ENCODE measurements at places on chromosomes 7 and 10.

GRCh38 chr7:157464111-157464970 lies 127.5 kb downstream of the DNAJB6 start:
- DNase-seq, result no peak

DNA sequence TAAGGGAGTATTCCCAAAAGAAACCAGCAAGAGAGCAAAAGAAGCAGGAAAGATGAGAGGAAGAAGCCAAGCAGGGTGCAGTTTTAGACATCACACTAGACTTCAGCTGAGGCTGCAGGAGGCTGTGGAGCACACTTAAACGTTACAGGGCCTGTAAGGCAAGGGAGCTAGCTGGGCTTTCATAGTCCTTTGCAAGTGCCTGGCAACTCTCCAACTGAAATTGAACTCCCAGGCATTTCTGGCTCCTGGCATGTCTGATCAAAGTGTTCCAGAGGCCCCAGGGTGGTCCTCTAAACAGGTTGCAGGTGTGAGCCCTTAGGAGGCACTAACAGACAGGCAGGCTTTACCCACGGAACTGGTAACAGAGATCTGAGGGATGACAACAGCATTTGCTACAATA lies 750.2 kb downstream of the XPNPEP1 start:
- DNase-seq, result no peak

- no peak for DNase-seq
These were observed 275.3 kb upstream of the MKLN1 start for GRCh38 chr7:131052285-131052904.

DNA sequence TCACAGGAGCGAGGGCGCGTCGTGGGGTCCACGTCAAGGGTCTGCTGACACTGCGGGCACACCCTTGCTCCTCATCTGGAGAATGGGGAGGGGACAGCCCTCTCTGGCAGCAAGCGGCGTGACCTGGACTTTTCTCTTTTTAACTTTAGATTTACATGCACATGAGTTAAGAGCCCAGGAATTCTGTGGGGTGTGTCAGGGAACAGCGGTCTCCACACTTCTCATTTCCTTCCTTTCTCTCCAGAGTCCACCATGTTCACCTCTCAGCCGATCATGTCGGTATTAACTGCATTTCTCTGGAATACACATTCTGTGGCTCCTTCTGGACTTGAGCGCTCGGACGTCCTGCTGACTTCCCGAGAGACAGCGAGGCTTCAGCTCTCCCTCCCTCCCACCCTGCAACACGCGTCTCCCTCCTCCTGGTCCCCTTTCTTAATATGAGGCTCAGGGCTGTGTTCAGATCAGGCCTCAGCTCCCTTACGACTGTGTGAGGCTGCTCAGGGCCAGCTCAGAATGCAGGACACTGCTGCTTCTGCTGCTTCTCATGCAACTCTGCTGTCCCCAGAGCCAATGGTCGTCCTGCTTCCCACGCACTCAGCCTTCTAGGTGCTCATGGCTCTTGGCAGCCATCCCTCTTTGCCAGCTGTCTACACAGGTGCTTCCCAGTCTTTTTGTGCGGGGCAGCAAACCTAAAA lies 261.3 kb downstream of the ELFN1 start:
- DNase-seq, result no peak

DNA sequence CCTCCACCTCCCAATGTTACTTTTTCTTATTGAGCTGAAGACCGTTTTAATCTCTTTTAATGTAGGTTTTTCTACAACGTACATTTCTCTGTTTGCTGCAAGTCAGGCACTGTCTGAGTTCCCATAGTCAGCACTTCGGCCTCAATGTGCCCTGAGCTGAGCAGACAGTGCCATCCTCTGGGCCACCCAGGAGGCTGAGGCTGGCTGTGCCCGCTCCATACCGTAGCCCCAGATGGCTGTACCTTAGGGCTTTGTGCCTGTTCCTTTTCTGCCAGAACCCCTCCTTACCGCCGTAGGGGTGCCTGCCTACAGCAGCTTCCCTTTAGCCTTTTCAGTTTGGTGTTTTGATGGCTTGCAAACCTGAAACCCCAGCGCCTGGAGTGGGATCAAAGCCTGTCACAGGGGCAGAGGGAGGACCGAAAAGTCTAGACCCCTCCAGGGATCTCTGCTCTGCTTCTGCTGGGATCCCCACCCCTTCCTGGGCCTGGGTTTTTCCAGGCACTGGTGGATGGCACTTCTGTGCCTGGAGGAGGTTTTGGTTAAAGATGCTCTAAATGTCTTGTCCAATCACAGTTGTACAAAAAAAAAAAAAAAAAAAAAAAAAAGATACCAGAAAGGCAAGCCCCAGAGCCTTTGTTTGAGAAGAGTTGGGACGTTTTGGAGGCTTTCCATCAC lies 9.0 kb downstream of the AGAP3 start:
- DNase-seq, result no peak

DNA sequence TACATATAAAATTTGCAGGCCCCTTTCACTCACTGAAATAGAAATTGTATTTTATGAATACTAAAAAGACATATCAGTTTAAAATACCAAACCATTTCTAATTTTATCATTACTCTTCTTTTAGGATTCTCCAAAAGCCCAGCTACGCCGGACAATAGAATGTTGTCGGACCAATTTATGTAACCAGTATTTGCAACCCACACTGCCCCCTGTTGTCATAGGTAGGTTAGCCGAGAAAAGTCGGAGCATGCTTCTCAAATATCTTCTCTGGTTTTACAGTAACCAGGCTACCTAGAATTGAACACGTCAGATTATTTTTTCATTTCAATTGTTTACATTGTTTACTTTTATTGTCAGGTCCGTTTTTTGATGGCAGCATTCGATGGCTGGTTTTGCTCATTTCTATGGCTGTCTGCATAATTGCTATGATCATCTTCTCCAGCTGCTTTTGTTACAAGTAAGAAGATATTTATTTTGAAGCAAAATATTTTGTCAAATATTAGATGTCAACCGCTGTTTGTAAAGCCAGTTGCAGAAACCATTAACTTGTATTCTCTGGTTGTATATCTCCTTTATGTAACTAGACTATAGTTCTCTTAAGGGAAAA lies 57.6 kb downstream of the MMRN2 start:
- peak; percentile 76 for DNase-seq

DNA sequence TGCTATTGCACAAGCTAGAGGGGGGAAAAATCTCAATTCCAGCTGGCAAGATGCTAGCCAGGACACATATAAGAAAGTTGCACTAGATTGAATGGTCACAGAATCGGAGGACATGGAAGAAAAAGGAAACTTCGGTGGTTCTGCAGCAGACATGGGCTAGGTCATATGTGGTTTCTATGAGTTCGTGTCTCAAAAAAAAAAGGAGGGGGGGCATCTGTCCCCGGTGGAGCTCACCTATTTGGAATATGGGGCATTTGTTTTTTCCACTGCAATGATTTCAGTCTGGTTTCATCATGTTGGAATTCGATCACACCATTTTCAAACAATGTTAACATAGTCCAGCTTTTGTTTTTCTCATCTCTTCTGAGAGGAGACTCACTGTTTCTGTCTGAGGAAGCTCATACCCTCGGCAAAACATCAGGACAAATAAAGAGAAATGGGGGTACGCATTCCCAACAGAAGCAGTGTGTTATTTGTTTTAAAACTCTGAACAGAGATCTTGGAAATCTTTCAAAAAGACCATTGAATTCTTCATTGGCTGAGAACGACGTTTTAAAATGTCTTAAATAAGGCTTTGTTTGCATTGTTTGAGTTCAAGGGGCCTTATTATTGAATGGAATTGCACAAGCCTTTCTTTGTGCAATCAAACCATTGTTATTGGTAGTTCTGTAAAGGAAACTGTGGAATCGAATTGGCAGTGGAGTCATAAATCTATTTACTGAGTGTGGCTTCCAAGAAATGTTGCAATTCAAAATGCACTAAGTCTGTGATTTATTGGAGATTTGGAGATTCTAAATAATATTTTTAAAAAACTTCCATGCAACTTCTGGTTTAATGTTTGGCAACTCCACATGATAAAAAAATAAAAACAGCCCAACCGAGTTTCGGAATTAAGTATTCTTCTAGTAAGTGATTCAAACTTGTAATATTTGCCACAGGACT lies 173.2 kb downstream of the RTKN2 start:
- DNase-seq, result peak; percentile 65

- DNase-seq, result peak; percentile 21
These were observed 74.2 kb downstream of the MINPP1 start for GRCh38 chr10:87578842-87579401.

- DNase-seq, result no peak
These were observed 308.8 kb upstream of the PHYHIPL start for GRCh38 chr10:58867683-58868082.

- DNase-seq, result peak; percentile 90
These were observed 1.2 kb downstream of the KLF6 start for GRCh38 chr10:3783682-3784432.

DNA sequence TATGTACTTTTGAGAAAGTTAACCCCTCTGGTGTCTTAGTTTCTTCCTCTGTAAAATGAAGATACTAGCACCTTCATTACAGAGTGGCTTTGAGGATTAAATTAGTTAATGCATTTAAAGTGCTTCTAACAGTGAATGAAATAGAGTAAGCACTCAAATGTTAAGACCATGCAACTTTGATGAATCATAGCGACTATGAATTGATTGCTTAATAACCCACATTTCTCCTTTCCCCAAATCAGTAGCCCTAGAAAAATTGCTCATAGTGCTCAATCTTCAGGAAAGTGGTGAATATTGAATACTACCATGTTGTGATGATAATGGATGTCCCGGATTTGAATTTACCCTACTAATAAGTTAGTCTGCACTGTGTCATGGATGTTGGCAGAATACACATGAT lies 48.1 kb downstream of the CD36 start:
- no peak for DNase-seq

DNA sequence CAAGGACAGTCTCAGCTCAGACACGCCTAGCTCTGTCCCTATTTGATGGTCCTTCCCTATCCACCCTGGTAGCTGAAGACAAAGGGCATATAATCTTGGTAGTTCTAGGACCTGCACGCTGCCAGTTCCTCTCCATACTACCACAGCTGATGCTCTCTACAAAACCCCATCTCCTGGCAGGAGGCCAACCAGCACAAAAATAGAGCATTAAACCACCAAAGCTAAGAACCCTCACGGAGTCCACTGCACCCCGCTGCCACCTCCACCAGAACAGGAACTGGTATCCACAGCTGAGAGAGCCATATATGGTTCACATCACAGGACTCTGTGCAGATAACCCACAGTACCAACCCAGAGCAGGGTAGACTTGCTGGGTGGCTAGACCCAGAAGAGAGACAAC lies 299.4 kb downstream of the LRRTM3 start:
- DNase-seq, result no peak

GRCh38 chr7:151597541-151598444 lies 78.1 kb upstream of the RHEB start:
- no peak for DNase-seq

GRCh38 chr7:29605671-29606070 lies 42.0 kb downstream of the PRR15 start:
- DNase-seq, result no peak

DNA sequence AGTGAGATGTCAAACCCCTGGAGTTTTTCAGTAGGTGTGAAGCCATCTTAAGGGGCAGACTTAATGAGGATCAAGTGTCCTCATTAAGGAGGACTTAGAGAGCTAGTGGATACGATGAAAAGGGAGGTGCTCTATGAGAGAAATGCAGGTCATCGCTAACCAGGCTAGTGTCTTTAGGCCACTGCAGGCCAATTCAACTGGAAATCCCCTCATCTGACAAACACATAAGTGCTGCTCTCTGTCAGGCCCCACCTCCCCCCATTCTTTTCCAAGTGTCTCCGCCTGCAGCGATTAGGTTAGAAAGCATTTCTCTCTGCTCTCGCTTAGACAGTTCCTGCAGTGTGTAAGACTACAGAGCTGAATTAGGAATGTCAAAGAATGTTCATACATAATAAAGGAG lies 33.7 kb downstream of the RBM28 start:
- DNase-seq, result no peak

- no peak for DNase-seq
These were observed 48.7 kb downstream of the IKZF1 start for GRCh38 chr7:50353201-50353600.

- DNase-seq, result no peak
These were observed 27.1 kb downstream of the LRRC20 start for GRCh38 chr10:70355051-70356021.

DNA sequence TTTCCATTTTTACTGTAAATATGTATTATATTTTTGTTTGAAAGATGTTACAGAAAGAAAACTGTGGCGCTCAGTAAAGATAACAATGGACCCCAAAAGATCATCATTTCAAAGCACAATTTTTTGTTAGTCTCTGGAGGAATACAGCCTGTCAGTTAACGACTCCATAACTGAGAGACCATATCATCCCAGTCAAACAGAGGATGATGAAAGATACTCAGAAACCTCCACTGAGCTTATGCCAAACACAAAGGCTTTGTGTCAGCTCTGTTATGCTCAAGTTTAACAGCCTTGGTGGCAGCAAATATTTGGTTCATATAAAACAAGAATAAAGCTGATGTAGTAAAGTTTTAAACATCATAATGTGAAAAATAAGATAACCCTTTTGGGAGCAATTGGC lies 345.1 kb downstream of the NXPH1 start:
- no peak for DNase-seq

DNA sequence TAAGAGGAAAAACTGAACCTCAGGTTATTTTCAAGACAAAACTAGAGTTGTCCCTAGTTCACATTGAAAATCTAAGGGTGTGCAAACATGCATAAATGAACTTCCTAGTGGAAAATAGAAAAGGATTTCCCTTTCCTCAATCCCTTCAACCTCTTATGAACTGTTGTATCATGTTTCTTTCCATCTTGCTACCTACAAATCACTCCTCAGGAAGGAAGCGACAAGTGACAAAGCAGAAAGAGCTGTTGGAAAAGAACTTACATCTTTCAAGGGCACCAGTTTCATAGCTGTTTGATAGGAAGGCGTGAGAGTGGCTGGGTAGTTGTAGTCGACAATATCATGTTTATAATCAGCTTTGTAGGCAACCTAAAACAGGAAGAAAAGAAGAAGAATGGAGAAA lies 23.9 kb downstream of the NRAP start:
- no peak for DNase-seq

DNA sequence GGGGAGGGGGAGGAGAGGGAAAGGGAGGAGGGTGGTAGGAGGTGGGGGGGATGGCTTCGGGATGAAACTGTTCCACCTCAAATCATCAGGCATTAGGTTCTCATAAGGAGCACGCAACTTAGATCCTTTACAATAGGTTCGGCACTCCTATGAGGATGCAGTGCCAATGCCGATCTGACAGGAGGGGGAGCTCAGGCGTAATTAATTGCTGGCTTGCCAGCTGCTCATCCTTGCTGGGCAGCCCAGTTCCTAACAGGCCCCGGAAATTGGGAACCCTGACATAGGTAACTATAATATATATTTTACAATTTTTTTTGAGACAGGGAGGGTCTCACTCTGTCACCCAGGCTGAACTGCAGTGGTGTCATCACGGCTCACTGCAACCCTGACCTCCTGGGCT lies 118.8 kb upstream of the SFMBT2 start:
- DNase-seq, result no peak

Measured in muscle of arm (tissue), 14 donors.